ENCODE measurements at places on chromosomes 5 and 9.

DNA sequence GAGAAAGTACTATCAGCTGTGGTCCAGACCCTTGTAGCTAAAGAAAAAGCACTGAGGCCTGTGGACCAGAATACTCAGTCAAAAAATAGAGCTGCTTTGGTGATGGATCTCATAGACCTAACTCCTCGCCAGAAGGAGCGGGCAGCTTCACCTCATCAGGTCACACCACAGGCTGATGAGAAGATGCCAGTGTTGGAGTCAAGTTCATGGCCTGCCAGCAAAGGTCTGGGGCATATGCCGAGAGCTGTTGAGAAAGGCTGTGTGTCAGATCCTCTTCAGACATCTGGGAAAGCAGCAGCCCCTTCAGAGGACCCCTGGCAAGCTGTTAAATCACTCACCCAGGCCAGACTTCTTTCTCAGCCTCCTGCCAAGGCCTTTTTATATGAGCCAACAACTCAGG lies 8.9 kb downstream of the RAB24 start:
- ATAC-seq, result no peak

- ATAC-seq, result no peak
Observed at GRCh38 chr5:40307920-40308319, 371.8 kb upstream of the PTGER4 start.

GRCh38 chr5:168334280-168334679 lies 42.8 kb downstream of the WWC1 start:
- peak; percentile 17 for ATAC-seq

GRCh38 chr5:146130440-146131045 lies 25.2 kb upstream of the PLAC8L1 start:
- no peak for ATAC-seq

GRCh38 chr5:16891033-16891432 lies 45.1 kb downstream of the MYO10 start:
- ATAC-seq, result no peak

DNA sequence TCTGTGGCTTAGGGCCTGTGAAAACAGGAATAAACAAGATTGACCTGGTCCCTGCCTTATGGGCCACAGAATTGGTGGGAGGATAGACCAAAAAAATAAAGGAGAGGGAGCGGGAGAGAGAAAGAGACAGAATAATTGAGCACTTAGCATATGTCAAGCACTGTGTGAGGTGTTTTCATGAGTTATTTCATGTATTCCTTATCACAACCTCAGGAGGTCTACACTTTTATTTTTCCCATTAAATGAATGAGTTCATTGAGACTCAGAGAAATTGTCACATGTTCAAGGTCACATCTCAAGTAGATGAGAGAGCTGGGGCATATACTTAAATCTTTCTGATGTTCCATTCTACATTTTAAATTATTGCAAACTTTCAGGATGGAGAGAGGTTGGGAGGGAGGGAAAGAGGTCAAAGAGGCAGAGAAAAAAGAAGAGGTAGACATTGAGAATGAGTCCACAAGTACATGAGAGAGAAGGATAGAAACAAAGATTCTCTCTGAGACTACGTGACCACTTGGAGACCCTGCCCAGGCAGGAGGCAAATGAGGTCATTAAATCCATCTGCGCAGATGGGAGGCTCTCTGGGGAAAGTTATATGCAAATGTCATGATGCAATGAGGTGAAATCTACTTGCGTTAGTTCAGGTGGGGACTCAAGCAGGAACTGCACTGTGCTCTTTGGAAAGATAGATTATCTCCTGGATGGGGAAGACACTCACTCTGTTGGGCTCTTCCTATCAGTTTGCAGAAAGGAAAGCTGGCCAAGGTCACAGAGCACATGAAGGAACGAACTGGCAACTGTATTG lies 241.5 kb downstream of the PAPPA start:
- ATAC-seq, result no peak

DNA sequence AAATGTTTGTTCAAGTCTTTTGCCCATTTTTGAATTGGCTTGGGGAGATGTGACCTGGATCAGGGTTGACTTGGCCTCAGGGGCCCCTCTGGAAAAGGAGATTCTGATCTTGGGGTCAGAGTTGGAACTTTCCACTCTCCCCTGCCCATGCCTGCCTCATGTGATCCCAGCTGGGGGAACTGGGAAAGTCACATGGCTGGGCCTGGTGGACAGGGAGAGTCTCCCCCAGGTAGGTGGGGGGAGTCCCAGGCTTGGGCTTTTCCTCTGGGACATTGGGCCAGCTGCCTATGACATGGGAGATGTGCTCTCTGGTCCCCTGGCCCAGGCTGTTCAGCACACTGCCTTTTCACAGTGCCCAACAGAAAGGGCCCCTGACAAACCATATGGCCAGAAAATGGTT lies 60.7 kb downstream of the NDST1 start:
- ATAC-seq, result no peak

DNA sequence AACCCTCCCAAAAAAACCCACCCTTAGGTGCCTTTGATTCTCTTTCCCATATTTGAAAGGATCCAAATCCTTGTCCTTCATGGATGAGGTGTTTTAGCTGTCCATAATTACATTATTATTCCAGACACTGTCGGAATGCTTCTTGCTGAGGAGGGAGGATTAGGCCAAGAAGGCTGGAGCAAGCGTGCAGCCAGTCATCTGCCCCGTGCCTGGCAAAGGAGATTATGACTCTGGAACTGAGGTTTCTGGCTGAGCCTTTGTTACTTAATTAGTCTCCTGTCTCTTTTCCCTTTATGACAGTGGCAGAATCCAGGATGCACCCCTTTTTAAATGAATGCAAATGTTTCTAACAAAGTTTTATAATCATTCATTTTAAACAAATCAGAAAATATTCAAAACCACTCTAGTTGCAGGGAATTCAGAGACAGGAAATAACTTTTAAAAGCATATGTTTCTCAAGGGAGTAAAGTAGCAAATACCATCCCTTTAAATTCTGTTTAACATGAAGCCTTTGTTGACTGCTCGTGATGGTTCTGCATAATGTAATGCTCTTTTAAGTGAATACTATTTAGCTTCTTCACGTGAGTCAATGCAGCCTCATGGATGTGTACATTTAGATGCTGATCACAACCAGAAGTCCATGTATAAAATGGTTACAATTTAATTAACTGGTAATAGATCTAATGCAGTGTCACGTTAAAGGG lies 69.8 kb downstream of the GALNT10 start:
- peak; percentile 93 for ATAC-seq

DNA sequence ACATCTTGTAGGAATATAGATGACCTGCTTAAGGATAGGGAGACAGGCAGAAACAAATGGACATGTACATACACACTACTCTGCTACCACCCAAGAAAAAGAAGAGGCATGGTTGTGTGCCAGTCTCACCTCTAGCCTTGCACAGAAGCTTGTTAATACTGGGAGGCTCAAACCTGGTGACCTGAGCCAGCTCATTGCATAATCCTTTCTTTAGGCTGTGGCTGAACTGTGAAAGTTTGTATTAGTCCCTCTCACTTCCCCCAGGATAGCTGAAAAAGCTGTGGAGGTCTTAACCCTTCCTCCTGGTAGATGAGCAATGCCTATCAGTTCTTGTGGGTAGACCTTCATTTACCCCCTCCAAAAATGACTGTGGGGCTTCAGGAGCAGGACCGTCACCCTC lies 28.7 kb downstream of the TPD52L3 start:
- no peak for ATAC-seq

DNA sequence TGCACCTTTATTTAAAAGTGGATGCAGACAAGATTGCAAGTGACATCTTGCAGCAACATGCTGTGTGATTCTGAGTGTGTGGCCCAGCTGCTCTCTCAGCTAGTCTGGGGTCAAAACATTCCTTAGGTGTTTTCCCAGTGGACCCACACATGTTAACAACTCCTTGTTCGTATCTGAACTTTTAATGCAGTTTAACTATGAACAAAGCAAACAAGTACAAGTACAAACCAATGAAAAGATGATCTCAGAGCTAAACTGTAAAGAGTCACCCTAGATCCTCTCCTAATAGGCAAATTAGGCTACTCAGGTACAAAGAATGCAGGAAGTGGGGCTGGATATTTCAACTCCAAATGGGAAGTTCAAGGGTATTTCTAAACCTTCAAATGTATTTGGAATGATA lies 108.4 kb downstream of the ENTREP1 start:
- ATAC-seq, result peak; percentile 49

- no peak for ATAC-seq
Observed at GRCh38 chr5:157714596-157714864, 16.7 kb upstream of the THG1L start.

GRCh38 chr5:1983401-1983800 lies 100.7 kb upstream of the IRX4 start:
- ATAC-seq, result no peak

DNA sequence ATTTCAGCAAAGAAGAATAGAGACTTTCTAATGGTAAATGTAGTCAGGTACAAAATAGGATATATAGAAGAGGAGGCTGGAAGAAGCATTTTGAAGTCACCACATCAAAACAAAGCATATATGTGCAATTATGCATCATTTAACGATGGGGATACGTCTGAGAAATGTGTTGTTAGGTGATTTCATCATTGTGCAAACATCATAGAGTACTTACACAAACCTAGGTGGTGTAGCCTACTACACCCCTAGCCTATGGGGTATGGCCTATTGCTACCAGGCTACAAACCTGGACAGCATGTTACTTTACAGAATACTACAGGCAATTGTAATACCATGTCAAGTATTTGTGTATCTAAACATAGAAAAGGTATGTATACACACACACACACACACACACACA lies 28.4 kb downstream of the ELP1 start:
- no peak for ATAC-seq

- no peak for ATAC-seq
Observed at GRCh38 chr5:67310169-67310568, 113.6 kb upstream of the CD180 start.

GRCh38 chr5:73137563-73138530 lies 17.5 kb downstream of the TMEM171 start:
- no peak for ATAC-seq
